ENCODE measurements at places on chromosomes 16 and 17.
A peak's percentile ranks its signal among the peaks of the same experiment; 100 is the strongest.

- no peak for DNase-seq
These were observed 399.8 kb upstream of the SALL1 start for GRCh38 chr16:51550800-51551347.

DNA sequence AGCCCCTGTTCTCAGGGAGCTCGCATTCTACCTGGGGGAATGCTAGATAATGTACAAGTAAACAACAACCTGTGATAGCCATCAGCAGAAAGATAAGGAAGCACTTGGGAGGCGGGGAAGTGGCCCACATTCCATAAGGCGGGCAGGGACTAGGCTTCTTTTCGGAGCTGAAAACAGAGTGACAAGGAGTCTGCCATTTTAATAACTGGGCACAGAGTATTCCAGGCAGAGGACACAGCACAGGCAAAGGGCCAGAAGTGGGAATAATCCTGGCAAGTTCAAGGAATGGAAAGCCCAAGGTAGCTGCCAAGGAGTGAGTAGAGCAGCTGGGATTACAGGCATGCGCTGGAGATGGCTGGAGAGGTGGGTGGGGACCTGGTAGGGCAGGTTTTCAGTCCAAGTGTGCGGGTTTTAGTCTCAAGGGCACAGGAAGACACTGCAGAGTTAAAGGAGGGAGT lies 24.3 kb downstream of the USP43 start:
- DNase-seq: no peak

- no peak for DNase-seq
These were observed 113.1 kb downstream of the SNX29 start for GRCh38 chr16:12089492-12090150.

GRCh38 chr17:10635290-10635689 lies 21.8 kb downstream of the MYH3 start:
- no peak for DNase-seq

- DNase-seq: no peak
These were observed 23.7 kb downstream of the MAP3K3 start for GRCh38 chr17:63645775-63646487.

DNA sequence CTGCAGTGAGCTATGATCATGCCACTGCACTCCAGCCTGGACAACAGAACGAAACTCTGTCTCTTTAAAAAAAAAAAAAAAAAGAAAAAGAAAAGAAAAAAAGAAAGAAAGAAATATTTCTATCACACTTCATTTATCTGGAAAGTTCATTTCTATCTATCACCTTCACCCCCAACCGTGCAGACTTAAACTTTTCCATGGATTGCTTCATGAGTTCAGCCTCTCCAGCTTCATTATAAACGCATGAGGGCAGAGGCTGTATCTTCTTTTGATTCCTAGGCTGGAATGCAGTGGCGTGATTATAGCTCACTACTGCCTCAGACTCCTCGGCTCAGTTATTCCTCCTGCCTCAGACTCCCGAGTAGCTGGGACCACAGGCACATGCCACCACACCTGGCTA lies 28.2 kb downstream of the MRC2 start:
- DNase-seq: no peak

GRCh38 chr17:36136036-36136435 lies 32.4 kb downstream of the CCL4 start:
- no peak for DNase-seq

GRCh38 chr16:66594739-66595138 lies 9.8 kb upstream of the CMTM3 start:
- DNase-seq: no peak

- no peak for DNase-seq
These were observed 415 bp upstream of the FOXF1 start for GRCh38 chr16:86509759-86510464.

GRCh38 chr17:4463818-4464476 lies 30.2 kb downstream of the SPNS3 start:
- DNase-seq: no peak

DNA sequence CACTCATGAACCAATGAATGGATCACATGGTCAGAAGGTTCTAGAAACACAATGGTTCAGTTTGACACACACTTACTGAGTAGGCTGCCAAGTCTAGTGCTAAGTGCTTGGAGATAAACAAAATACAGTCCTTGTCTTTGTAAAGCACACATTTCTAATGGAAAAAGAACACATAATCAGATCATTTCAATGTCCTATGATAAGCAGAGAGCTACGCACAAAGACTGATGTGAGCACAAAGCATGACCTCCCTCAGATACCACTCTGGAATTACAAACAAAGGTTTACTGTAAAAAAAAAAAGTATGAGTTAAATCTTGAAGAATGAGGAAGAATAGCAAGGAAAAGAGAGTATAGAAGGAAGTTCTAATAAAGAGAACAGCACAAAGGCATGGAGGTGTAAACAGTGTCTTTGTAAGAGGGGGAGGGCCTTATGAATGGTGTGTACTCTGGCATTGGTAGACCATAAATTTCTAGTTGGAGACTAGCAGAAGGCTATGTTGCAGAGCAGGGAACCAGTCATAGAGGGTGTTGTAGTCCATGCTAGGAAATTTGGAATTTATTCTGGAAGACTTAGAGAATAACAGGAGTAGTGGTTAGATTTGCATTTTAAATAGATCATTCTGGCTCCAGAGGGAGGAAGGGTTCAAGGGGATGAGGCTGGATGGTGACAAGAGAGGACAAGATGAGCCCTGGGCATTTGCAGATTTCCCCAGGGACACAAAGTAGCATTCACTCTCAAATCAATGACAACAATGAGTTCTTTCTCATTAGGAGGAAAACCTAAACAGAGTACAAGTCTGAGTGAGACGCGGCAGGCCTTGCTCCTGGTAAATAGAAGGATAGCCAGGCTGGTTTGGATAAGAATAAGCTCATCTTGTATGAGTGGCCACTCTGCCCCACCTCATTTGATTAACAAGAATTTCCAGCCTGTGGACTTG lies 468.0 kb downstream of the TOX3 start:
- DNase-seq: no peak

DNA sequence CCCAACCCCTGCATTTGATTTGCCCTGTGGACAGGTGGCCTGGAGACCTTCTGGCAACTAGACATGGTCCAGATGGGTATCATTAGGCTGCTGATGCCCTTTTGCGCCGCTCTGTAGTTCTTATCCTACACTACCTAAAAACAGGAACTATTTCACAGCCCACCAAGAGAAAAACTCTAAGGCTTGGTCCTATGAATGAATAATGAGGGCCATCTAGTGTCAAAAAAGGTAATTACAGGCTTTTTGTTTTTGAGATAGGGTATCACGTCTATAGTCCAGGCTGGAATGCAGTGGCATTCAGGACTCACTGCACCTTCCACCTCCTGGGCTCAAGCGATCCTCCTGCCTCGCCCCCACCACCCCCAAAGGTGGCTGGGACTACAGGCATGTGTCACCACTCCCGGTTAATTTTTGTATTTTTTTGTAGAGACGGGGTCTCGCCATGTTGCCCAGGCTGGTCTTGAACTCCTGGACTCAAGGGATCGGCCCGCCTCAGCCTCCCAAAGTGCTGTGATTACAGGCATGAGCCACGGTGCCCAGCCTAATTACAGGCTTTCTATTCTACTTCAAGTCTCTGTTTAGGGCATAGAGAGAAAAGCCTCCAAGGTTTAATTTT lies 20.9 kb downstream of the COIL start:
- DNase-seq: no peak

DNA sequence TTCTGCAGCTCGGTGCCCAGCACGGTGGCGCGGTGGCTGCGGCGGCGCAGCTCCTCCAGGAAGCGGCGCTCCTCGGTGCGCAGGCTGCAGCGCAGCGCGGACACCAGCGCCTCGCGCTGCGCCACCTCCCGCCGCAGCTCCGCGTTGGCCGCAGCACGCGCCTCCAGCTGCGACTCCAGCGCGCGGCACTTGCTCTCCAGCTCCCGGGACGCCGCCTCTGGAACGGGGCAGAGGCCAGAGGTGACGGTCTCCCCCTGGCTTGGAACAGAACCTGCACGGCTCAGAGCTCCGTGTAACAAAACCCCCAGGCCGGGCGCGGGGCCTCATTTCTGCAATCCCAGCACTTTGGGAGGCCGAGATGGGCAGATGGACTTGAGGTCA lies 13.2 kb upstream of the CLUH start:
- DNase-seq: no peak

DNA sequence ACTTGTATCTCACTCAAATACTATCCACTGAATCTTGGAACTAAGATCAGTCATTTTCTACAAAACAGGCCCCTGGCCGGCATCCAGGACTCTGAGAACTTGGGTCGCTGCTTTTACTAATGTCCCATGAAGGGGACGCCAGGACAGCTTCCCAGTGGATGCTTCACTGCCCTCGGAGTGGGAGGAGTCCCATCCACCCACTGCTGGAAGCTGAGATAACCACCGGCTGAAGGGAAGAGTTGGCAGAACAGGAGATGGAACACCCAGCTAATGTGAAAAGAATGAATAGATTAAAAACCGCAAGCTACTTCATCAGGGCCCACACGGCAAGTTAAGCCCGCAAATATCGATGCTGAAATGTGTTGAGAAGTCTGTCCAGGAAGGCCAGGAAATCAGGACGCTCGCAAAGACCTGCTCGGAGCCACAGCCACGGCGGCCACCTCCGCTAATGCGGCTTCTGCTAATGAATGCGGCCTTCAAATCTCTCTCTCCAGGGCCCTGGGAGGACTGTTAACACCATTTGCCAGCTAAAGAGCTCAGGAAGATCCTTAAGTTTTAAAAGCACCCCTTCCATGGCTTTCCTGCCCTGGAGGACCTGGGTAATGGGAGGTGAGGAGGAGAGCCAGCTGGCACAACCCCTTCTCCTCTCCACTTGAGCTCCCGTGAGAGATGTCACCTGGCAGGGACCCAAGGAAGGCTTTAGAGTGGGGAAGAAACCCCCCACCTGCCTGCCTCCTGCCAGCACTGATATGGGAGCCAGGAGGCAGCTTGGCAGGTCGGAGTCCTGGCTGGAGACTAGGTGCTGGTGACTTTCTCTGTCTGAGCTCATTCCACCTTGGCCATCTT lies 226.6 kb upstream of the RPL38 start:
- DNase-seq: no peak

DNA sequence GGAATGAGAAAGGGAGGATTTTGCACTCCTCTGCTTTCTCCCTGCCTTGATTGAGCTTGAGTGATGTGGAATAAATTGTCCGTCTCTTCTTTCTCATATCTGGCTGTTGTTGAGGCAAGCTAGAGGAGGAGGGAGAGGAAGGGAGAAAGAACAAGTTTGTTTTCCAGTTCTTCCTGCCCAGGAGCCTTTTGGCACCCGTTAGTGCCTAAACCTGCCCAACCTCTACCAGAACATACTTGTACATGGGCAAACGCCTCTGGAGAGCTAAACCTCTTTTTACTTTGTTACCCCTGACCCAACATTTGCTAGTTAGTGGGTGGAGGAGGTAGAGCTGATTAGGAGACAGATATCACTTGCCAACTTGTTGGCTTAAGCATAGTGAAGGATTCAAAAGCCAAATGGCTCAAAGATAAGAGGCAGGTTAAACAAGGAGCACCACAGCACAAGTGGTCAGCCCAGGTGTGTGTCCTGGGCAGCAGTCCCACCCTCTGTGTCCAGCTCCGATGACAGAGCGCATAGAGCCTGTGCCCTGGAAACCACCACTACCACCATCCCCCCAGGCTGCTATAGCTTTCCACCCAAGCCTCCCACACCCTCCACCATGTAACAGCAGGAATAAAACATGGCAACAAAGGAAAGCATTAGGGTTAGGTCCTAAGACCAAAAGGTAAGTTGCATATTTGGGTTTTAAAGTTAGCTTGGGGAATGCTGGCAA lies 6.5 kb downstream of the ODF4 start:
- no peak for DNase-seq

DNA sequence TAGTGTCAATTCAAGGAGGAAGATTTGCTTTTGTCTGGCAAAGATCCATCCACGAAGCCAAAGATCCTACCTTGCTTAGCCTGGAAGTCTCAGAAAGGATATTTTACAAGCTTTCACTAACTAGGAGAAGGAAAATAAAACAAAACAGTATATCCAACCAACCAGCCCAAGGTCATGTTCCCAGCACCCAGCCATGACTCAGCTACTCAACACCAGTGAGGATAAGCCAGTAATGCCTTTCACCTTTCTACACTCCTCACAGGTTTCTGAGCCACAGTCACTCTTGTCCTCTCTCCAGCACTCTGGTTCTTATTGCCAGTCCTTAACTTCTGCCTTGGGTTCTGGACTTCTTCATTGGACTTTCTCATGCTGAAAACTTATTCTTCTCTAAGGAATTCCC lies 116.2 kb downstream of the CDH11 start:
- no peak for DNase-seq

DNA sequence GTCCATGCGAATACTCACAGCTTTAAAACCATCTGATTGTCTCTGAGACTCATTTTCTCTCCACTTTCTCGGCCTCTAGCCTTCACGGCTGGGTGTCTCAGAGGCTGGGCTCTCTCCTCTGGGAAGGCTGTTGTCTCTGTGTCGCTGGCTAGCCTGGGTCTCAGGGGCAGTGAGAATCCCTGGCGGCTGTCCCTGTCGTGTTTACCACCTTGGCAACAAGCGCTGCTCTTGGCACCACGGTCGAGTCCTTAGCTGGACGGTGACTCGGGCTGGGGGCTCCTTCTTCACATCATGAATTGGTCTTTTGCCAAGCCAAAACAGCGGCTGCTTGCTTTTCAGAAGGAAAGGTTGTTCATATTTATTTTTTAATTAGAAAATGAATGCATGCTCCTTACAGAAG lies 81.1 kb downstream of the MSI2 start:
- DNase-seq: no peak

GRCh38 chr16:57802341-57803133 lies at the start of gene KIFC3:
Gene KIFC3, minus strand, starts transcription at chr16:57802491. Its CDS starts 4,248 bp downstream, at chr16:57798243.
- DNase-seq: peak; percentile 17

- no peak for DNase-seq
These were observed 72.6 kb upstream of the RPL38 start for GRCh38 chr17:74130841-74131240.

GRCh38 chr17:76994237-76994637 lies 126.0 kb downstream of the MGAT5B start:
- DNase-seq: no peak

- no peak for DNase-seq
These were observed 35.4 kb downstream of the WNT3 start for GRCh38 chr17:46783031-46783593.

GRCh38 chr17:13563866-13564265 lies 37.9 kb downstream of the HS3ST3A1 start:
- DNase-seq: no peak

GRCh38 chr16:26749072-26749471 lies 317.7 kb upstream of the C16orf82 start:
- DNase-seq: no peak

GRCh38 chr17:81519284-81520020 lies 6.9 kb upstream of the ACTG1 start:
- peak; percentile 24 for DNase-seq

GRCh38 chr17:75501378-75502071 lies 13.8 kb downstream of the CASKIN2 start:
- no peak for DNase-seq

DNA sequence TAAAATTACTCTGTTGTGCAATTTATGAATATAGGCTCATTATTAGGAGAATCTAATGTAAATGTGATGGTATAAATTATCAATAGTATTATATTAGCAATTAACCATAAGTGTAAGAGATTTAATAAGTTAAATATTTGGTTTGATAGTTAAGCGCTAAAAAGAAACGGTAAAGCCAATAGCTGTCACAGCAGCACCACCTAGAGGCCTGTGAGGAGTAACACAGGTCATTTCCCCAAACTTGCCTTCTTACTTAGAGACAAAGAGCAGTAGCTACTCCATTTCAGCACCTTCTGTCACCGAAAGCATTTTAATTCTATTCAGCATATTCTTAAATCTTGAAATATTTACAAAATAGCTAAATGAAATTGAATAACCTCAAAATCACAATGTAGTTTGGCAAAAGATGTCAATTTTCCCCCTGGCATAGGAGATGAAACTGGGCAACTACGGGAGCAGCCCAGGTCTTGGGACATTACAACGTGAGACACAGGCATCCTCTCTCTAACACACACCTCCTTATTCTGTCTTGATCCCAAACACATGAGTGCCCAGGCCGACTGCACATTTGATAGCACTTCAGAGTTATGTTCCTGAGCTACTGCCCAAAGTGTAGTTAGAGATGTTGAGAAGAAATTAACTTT lies 14.3 kb upstream of the DYNLRB2 start:
- peak; percentile 17 for DNase-seq
